ENCODE measurements at places on chromosomes 12 and 14.

- DNase-seq, result no peak
Observed at GRCh38 chr12:79848339-79848738, 86.6 kb downstream of the PPP1R12A start.

DNA sequence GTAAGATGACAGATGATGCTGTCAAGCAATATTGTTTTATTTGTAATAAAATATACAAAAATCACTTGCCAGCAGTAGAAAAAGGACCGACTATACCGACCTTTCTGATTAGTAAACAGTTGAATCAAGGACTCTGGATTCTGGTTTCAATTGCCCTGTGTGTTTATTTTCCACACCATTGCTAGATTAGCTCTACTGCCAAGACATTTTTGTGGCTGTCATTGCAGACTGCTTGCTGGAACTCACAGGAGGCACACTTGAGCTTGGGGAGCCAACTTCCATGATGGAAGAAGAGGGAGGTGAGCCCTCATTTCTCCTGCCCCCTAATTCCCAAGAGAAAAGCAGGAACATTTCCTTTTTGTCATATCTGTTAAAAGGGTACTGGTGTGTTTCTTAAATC, 51.3 kb downstream of the MAPKAPK5 start:
- no peak for DNase-seq

- peak; percentile 95 for DNase-seq
Observed at GRCh38 chr14:63088865-63089264, 43.6 kb upstream of the KCNH5 start.

DNA sequence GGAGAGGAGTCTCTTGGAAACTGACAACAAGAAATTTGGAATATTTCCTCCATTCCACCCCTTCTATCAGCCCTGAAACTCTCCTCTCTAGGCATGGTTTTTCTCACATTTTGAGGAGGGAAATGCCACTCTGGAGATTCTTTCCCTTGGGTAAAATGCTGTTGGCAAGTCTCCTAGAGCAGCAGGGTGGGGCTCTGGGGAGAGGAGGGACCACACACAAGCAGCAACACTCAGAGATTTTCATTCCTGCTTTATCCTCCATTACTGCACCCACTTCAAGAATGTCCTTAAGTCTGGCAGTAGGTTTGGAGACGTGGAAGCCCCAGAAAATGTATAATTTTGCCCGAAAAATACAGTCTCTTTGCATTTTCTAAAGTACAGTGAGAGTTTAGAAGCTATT, 130.8 kb upstream of the FLRT2 start:
- DNase-seq, result no peak

DNA sequence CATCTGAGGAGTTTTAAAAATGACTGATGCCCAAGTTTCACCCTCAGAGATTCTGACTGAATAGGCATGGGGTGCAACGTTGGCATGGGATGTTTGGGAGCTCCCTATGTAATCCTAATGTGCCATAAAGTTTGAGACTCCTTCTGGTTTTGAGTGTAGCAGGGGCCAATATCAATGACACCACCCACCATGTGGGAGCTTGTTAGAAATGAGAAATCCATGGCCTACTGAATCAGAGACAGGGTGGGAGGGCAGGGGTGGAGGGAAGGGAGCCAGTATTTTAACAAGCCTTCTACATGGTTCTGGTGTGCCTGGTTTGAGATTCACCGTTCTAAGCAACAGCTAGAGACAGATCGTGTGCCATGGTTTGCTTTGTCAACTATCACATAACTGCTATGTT, 46.1 kb downstream of the VCPKMT start:
- no peak for DNase-seq

GRCh38 chr14:73977896-73978295, 27.8 kb downstream of the COQ6 start:
- no peak for DNase-seq

DNA sequence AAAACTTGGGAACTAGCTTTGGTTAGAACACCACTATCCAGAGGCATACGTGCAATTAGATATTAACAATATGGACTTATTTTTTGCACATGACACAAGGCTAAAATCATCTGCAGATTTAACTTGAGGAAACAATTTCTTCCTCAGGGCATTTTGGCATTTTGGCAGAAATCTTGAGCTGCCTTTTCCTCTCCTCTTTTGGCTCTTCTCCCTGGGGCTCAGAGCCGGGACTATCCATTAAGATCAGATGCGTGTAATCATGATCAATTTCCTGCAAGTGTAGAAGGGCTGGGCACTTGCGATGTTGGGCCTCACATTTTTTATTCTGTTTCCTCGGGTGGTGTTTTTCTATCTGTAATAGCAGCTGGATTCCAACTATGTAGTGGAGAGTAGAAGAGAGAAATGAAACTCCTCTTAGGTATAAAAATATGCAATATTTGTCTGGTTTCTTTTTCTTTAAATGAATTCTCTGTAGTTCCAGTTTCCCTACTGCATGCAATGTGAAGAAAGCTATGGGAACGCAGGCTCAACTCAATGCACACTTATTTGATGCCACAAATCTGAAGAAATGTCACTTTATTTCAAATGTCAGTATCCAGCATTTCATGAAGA, 1010.8 kb downstream of the FLRT2 start:
- no peak for DNase-seq

DNA sequence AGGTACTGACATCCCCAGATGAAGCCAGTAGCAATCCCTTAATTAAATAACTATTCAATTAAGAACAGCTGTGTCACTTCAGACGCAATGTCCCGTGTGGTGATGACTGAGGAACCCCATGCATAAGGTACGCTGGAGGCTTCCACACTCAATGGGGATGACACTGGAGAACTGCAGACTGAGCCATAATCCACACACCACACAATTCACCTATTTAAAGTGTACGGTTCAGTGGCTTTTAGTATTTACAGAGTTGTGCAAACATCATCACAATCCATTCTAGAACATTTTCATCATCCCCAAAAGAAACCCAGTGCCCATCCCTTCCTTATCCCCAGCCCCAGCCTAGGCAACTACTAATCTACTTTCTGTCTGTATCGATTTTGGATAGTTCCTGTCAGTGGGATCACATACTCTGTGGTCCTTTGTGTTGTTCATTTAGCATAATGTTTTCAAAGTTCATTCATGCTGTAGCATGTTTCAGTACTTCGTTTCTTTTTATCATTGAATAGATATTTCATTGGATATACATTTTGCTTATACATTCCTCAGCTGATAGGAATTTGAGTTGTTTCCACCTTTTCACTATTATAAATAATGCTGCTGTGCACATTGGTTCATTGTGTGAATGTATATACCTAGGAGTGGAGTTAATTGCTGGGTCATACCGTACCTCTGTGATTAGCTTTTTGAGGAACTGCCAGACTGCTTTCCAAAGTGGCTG, 61.1 kb downstream of the NINJ2 start:
- DNase-seq, result no peak

DNA sequence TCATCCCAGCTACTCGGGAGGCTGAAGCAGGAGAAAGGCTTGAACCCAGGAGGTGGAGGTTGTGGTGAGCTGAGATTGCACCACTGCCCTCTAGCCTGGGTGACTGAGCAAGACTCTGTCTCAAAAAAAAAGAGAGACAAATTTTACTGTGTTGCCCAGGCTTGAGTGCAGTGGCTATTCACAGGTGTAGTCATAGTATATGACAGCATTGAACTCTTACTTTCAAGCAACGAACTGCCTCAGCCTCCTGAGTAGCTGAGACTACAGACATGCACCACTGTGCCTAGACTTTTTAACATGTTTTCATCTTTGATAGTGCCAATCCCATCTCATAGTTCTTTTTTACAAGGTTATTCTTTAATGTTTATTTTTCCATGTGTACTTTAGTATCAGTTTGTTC, 13.7 kb downstream of the ARID2 start:
- no peak for DNase-seq

DNA sequence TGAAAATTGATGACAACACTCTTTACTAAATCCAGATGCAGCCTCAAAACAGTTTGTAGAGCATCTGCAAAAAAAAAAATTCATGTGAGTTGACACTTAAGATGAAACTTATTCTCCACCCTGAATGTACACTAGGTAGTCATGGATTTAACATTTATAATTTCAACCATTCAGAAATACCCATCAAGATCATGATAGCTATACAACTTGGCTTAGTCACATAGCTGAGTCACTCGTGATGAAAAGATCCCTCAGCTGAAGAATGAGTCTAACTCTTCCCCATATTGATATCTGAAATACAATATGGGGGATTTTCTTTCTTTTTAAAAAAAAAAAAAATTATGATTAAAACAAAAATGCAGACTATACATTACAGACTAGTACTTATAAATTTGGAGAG, 104.8 kb upstream of the PLEKHG7 start:
- DNase-seq, result no peak

GRCh38 chr12:57603815-57604453, 690 bp upstream of the DTX3 start:
- DNase-seq, result peak; percentile 54

DNA sequence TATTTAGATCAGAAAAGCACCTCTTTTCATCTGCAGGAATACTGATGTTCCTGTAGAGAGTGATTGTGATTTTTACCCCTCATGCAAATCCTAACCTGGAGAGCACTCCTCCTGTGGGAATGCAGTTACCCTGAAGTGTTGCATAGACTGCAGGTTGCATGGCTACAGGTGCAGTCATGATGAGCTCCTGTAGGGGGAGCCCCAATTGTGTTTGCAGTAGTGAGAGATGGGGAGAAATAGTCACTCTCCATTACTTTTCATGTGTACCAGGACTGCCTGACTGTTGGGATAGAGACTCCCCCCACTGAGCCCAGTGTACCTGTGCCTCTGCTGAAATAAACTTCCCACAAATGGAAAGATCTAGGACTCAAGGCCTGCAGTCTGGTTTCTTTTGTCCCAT, 1086.5 kb downstream of the SLC6A15 start:
- no peak for DNase-seq

DNA sequence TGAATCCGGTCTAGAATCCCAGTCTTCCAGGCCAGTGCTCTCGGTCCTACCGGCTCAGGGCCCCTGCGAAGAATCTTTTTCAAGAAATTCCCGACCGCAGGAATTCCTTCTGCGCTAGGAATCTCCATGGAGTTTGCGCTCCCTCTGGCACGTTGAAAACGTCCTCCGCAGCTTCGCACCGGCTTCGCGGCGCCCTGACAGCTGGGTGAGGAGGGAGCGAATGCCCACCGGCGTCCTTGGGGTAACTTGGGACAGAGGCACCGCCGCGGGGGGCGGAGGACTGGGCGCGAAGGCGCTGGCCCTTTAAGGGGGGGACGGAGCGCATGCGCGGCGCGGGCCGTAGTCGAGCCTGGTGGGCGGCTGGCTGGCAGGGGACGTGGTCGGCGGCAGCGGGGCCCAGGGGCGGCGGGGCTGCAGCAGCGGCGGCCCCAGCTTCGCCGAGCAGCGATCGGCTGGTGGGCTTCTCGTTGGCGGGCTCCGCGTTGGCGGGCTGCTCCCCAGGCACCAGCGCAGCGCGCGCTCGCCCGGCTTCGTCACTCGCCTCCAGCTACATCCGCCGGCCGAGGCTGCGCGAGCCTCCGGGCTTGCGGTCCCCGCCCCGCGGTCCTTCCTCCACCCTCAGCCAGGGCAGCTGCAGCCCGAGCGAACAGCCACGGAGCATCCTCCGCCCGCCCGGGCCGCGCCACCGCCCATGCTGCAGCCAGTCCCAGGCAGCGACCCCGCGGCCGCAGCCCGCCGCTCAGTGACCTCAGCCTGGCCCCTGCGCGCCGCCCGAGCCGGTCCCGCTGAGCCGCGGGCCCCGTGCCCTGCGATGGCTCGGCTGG, at the start of gene VASH1:
TSS of gene VASH1 (plus strand) at position 333 of the 824 bp plus-strand sequence. CDS start 1,354 bp downstream, outside the sequence.
- DNase-seq, result peak; percentile 57

DNA sequence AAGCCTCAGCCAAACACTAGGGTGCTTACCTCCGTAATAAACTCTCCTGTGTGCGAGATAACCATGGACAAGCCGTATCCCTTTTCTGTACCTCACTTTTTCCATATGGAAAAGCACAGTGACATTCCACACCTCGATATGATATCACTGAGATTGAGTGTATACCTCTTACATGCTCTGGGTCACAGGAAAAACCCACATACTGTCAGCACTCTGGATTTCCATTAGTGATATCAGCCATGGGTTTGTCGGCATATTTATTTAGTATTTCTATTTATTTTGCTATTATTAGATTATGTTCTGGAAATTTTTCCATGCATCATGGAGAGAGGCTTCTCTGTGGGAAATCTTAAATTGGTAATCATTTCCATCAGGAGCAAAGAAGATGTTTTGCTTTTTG, 28.0 kb upstream of the DAAM1 start:
- DNase-seq, result no peak

DNA sequence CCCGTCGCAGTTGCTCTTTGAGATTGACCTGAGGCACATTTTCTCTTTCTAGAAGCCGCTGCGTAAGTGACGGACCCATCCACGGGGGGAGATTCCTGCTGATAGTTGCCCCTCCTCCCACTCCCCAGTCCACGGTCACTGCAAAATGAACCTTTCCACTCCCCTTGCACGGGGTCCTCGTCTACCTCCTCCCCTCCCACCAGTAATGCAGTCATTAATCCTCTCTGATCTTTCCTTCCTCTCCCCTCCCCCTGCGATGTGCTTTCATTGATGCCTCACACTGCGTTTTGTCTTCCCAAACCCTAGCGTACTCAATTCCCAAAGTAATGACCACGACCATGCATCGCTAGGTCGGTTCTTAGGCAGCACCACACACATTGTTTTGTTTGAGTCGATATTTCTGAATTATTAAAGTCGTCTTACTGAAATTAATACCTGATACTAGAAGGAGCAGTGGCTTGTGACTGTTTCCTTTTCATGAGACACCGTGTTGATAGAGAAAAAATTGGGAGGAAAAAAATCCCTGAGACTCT, 857 bp downstream of the ETNK1 start:
- peak; percentile 23 for DNase-seq

- no peak for DNase-seq
Observed at GRCh38 chr12:100058482-100059029, 73.8 kb upstream of the ANKS1B start.

DNA sequence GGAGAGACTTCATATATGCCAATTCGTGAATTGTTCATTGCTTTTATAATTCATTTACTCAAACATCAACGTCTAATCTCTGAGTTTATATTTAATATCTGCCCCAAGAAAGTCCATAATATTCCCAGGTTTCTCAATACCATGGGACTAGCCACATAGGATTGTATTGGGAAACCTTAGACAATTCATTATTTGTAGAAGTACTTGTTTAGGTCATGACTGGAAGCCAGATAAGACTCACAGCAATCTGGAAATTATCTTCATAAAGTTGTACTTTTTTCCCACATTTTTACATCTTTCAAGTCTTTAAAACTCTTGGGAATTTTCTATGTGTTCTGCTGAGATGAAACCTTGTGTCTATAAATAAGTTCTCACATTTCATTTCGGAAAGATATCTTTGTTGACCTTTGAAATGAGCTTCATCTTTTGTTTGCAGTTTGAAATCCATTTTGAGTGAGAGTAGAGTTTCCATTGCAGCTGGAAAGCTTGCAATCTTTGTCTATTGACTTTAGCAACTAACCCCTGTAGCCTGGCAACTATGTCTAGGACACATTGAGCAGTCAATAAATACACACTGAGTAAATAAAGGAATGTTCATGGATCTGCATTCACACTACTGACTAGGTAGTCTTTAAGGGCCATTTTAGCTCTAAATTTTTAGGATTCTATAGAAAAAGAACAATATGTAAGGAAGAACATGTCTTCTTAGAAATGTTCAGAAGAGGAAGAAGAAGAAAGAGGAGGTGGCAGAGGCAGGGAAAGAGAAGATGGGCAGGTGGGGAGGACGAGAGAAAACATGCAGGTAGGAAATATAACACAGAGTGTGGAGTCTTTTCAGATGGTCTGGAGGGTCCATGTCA, 154.4 kb downstream of the LRIG3 start:
- DNase-seq, result no peak
